ENCODE measurements at places on chromosomes 6 and 20.
A peak's percentile ranks its signal among the peaks of the same experiment; 100 is the strongest.

DNA sequence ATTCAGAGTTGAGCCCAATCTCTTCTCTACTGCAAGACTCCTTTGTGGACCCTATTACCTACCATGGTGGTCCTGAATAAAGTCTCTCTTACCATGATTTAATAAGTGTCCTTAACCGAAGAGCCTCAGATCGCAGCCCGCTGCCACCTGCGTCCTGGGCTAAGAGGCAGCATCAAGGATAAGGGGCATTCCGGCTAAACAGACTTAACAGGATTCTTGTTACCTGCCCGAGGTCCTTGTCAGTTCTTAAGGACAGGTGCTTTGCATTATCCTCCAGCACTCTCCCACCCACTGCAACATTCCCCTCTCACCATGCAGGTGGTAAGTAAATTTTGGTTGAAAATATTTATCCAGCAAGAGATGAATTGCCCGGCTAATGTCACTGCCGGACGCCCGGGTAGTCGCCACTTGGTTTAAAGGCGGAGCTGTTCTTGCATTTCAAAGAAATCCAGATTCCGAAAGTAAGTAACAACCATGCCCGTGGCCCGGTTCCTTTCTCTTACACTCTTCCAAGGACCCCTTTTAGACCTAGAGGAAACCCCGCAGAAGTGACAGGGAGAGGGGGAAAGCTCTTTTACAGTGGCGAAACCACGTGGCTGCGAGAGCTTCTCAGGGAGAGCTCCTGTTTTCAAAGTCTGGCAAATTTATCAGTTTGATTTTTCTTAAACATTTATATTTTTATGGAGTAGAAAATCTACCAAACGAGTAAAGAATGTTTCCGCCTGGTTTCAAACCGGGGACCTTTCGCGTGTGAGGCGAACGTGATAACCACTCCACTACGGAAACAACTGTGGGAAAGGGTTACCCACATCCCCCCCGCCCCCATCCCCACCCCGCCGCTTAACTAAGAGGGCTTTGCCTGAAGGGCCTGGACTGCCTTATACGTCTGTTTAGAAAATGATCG lies 41.9 kb upstream of the PRSS16 start:
- H3K4me3 ChIP-seq: peak overlapping the region; percentile 68
- DNase-seq: no peak
- peaks cover 43% of the 10 kb centered on the region for H3K27me3 ChIP-seq
- H3K4me1 ChIP-seq: peaks cover 9% of the 10 kb centered on the region

DNA sequence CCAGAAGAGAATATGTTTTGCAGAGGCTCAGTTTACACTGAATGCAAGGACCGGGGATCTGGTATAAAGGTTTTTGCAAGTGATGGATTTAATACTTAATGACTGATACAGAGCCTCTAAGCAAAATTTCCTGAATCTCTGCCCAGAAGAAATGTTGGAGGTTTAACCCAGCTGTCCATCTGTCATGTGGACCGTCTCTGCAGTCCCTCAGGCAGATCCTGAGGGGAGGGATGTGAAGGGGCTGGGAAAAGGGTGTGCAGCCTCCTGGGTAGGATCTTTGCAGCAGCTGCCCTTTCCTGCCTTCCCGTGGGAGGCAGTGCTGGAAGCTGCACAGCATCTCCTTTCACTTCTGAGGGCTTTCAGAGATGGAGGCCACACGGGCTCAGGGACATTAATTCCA lies 207.0 kb downstream of the SLC24A3 start:
- H3K4me1 ChIP-seq: peaks cover 10% of the 10 kb centered on the region
- DNase-seq: no peak
- H3K27me3 ChIP-seq: peaks cover 8% of the 10 kb centered on the region

GRCh38 chr6:127956260-127956888 lies 55.5 kb upstream of the THEMIS start:
- no peak overlapping the region for H3K4me3 ChIP-seq
- H3K36me3 ChIP-seq: no peaks in the 10 kb centered on the region
- no peak overlapping the region for H3K27ac ChIP-seq

DNA sequence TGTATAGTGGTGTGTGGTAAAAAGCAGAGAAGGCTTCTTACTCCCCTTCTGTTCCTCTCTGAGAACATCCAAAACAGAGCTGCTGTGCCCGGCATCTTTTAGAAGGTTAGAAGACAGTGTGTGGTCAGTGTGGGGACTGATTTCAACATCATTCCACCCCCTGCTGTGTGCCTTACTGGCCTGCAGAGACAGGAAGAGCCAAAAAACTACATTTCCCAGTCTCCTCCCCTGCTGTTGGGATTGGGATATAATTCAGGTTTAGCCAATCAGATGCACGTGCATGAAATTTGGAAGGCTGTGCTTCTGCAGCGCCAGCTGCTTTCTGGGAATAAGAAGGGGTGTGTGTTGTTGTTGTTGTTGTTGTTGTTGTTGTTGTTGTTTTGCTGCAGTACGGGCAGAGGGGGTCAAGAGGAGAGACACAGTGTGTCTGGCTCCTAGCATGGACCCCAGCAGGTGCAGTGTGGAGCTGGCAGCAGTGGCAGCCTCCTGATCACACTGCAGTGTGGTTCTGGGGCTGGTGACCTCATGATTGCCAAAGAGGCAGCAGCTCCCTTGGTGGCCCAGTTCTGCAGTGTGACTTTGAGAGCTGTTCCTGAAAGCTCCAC lies 74.7 kb downstream of the MRPL14 start:
- peaks cover 18% of the 10 kb centered on the region for H3K4me1 ChIP-seq
- H3K27ac ChIP-seq: no peak overlapping the region
- no peaks in the 10 kb centered on the region for H3K27me3 ChIP-seq

- no peak overlapping the region for H3K27ac ChIP-seq
- DNase-seq: no peak
Measured at GRCh38 chr6:72783666-72784065, 161.8 kb downstream of the KCNQ5 start.

DNA sequence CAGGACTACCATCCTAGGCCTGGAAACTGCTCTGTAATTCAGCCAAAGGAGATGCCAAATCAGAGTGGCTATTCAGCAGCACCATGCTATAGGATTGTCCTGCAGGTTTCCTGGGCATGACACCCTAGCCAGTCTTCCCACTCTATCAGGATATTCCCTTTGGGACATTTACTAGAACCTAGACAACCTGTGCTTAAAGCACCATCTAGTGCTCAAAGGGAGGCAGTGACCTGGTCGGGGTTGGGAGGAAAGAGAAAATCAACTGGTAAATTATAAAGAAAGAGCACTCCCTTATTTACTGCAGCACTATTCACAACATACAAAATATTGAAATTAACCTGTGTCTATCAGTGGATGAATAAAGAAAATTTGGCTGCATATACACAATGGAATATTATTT lies 67.2 kb upstream of the SMLR1 start:
- H3K4me1 ChIP-seq: peaks cover 5% of the 10 kb centered on the region
- no peaks in the 10 kb centered on the region for H3K36me3 ChIP-seq
- peaks cover 3% of the 10 kb centered on the region for H3K27me3 ChIP-seq
- no peak overlapping the region for H3K4me3 ChIP-seq
- no peak for DNase-seq
- H3K27ac ChIP-seq: no peak overlapping the region

DNA sequence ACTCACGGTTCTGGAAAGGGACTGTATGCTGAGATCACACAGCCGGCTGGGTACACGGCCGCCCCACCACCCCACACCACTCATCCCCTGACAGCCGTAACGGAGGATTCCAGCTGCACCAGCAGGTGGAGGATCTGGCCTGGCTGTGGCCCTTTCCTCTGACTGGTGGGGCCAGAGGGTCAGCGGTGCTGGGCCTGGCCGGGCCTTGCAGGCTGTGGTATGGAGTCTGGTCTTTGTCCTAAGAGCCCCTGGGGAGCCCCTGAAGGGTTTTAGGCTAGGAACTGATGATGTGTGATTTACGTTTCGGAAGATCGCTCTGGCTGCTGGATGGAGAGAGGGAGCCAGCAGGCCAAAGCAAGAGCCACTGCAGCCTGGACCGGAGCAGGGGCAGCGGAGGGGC lies 26.6 kb downstream of the NOL4L start:
- H3K36me3 ChIP-seq: no peaks in the 10 kb centered on the region
- H3K27me3 ChIP-seq: peaks cover 27% of the 10 kb centered on the region
- peaks cover 20% of the 10 kb centered on the region for H3K4me1 ChIP-seq
- H3K27ac ChIP-seq: peak overlapping the region; percentile 62
- H3K4me3 ChIP-seq: no peak overlapping the region
- DNase-seq: no peak

- H3K4me3 ChIP-seq: peak overlapping the region; percentile 87
- H3K27me3 ChIP-seq: no peaks in the 10 kb centered on the region
- peak overlapping the region; percentile 99 for H3K27ac ChIP-seq
- peaks cover 4% of the 10 kb centered on the region for H3K36me3 ChIP-seq
- H3K4me1 ChIP-seq: peaks cover 31% of the 10 kb centered on the region
Measured at GRCh38 chr6:69795469-69796072, 1.2 kb downstream of the LMBRD1 start.

GRCh38 chr6:134356405-134356804 lies 38.5 kb upstream of the SGK1 start:
- H3K27me3 ChIP-seq: peaks cover 3% of the 10 kb centered on the region
- H3K4me3 ChIP-seq: no peak overlapping the region
- H3K27ac ChIP-seq: no peak overlapping the region
- peaks cover 8% of the 10 kb centered on the region for H3K4me1 ChIP-seq

GRCh38 chr20:9368893-9369292 lies 145.5 kb upstream of the LAMP5 start:
- peaks cover 1% of the 10 kb centered on the region for H3K36me3 ChIP-seq
- no peak overlapping the region for H3K4me3 ChIP-seq
- H3K27ac ChIP-seq: no peak overlapping the region

Measured in progenitor cell of endocrine pancreas (in vitro differentiated cells).